ENCODE measurements at places on chromosomes 3 and 15.
A peak's percentile ranks its signal among the peaks of the same experiment; 100 is the strongest.

DNA sequence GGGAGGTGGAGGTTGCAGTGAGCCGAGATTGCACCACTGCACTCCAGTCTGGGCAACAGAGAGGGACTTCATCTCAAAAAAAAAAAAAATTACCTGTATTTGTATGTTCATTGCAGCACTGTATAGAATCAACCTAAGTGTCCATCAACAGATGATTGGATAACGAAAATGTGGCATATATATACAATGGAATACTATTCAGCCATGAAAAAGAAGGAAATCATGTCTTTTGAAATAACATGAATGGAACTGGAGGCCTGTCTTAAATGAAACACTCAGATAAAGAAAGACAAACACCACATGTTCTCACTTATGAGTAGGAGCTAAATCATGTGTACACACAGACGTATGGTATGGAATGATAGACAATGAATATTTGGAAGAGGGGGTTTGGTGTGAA lies 59.4 kb upstream of the MEF2A start:
- H3K27me3 ChIP-seq: no peaks in the 10 kb centered on the region
- no peak for DNase-seq
- H3K4me3 ChIP-seq: no peak overlapping the region
- no peaks in the 10 kb centered on the region for H3K36me3 ChIP-seq
- H3K4me1 ChIP-seq: no peaks in the 10 kb centered on the region
- H3K27ac ChIP-seq: no peak overlapping the region

DNA sequence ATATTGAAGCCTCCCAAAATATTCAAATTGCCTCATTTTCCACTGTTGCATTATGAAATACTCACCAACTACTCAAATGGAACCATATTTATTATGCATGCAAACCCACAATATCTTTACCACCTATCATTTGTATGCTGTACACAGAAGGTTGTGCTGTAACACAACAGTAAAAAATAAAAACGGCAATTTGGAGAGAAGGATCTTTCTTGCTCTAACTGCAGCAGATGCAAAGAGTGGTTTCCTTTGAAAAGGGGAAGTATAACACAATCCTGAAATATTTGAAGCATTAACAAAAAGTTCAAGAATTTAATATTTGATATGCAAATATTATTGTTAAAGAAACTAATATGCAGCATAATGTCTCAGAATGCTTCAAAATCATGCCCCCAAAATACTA lies 244.5 kb upstream of the SUCLG2 start:
- H3K4me1 ChIP-seq: no peaks in the 10 kb centered on the region
- H3K27ac ChIP-seq: no peak overlapping the region
- no peaks in the 10 kb centered on the region for H3K27me3 ChIP-seq
- no peaks in the 10 kb centered on the region for H3K36me3 ChIP-seq
- H3K4me3 ChIP-seq: no peak overlapping the region

GRCh38 chr3:25727316-25727715 lies 55.9 kb downstream of the NGLY1 start:
- H3K4me3 ChIP-seq: no peak overlapping the region
- H3K27me3 ChIP-seq: no peaks in the 10 kb centered on the region
- H3K4me1 ChIP-seq: no peaks in the 10 kb centered on the region
- DNase-seq: no peak
- 0 out of 2 replicates have a peak, but pooled peaks cover 2% of the 10 kb centered on the region for H3K36me3 ChIP-seq

GRCh38 chr3:168839653-168840052 lies 743.9 kb upstream of the GOLIM4 start:
- H3K27ac ChIP-seq: peak overlapping the region; percentile 28
- H3K4me1 ChIP-seq: peaks cover 1% of the 10 kb centered on the region
- no peak overlapping the region for H3K4me3 ChIP-seq
- H3K36me3 ChIP-seq: no peaks in the 10 kb centered on the region

DNA sequence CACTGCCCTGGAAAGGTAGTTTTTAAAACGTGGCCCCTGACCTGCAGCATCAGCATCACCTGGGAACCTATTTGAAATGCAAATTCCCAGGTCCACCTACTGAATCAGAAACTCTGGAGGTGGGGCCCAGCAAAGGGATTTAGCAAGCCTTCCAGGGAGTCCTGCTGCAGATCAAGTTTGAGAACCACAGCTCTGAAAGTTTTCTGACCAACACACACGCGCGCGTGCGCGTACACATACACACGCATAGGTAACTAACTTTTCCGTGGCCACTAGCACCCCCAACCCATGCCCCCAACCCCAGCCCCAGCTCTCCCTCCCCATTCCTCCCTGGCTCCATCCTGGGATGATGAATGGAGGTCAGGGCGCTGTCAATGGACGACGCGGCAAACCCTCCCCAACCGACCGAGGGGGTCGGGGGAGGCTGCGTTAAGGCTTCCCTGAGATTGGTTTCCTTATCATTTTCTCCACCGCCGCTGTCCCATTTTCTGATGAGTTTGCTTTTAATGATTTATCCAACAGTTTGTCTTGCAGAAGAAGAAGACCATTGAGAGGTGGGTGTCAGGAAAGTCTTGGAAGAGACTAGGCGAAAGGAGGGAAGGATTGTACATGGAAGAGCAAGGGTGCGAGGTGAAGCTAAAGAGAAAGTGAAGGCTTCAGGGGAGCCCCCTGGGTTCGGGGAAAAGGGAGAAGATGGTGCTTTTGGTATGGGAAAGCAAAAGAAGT lies 590 bp upstream of the BOC start:
- no peak overlapping the region for H3K27ac ChIP-seq
- H3K4me1 ChIP-seq: peaks cover 7% of the 10 kb centered on the region
- H3K27me3 ChIP-seq: peaks cover 12% of the 10 kb centered on the region
- no peaks in the 10 kb centered on the region for H3K36me3 ChIP-seq
- H3K4me3 ChIP-seq: peak overlapping the region; percentile 96

- no peaks in the 10 kb centered on the region for H3K27me3 ChIP-seq
- H3K27ac ChIP-seq: no peak overlapping the region
- H3K4me3 ChIP-seq: no peak overlapping the region
- no peaks in the 10 kb centered on the region for H3K36me3 ChIP-seq
Measured at GRCh38 chr15:88450125-88450798, 16.9 kb downstream of the MRPL46 start.

DNA sequence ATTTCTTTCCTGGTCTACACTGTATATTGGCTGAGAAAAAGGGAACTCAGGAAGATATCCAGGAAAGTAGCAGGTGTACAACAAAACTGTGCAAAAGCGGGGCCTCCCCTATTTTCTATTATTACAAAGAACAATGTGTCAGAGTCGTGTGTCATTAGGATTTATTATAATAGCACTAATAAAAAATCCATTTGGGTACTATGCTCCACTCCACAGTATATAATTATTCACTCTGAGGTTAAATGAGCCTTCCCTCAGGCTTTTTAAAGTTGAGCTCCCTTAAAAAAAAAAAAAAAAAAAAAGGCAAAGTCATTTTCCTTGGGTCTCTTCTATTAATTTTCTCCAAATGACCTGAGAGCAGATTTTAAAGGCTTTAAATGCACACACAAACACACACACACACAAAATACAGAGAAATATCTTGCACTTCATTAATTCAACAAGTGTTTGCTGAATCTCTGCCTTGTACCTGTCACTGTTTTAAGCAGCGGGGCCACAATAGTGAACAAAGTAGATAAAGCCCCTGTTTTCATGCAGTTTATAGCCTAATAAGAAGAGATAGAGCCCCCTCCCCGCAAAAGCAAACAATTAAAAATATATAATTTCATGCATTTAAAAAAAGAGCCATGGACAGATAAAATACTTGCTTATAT lies 1.3 kb upstream of the DPP8 start:
- DNase-seq: no peak
- no peaks in the 10 kb centered on the region for H3K36me3 ChIP-seq
- no peaks in the 10 kb centered on the region for H3K4me1 ChIP-seq
- no peaks in the 10 kb centered on the region for H3K27me3 ChIP-seq

DNA sequence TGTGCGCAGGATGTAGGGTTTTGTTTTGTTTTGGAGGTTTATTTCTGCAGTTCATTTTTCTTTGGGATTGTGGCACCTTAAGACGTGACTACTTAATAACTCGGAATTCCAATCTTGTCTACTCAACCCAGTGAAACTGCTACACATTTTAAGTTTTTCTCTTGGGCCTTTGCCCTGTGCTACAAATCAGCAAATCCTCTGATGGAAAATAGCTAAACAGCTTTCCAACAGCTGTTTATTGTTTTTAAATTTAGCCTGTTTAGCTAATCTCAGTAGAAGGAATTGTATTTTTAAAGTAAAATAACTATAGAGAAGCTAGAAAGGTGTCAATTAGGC lies 48.4 kb downstream of the OPA1 start:
- H3K27me3 ChIP-seq: no peaks in the 10 kb centered on the region
- H3K4me3 ChIP-seq: no peak overlapping the region
- no peak overlapping the region for H3K27ac ChIP-seq

DNA sequence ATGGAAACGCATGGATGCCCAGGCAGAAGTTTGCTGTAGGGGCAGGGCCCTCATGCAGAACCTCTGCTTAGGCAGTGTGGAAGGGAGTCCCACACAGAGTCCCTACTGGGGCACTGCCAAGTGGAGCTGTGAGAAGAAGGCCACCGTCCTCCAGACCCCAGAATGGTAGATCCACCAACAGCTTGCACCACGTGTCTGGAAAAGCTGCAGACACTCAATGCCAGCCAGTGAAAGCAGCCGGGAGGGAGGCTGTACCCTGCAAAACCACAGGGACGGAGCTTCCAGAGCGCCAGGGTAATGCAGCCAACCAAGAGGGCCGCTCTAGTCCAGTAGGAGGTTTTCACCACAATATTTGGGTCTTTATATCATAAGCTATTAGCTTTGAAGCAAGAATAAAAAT lies 97.1 kb upstream of the IQSEC1 start:
- DNase-seq: no peak
- no peak overlapping the region for H3K27ac ChIP-seq
- no peaks in the 10 kb centered on the region for H3K36me3 ChIP-seq
- H3K4me3 ChIP-seq: no peak overlapping the region
- 0 out of 2 replicates have a peak, but pooled peaks cover 2% of the 10 kb centered on the region for H3K4me1 ChIP-seq

- no peaks in the 10 kb centered on the region for H3K27me3 ChIP-seq
- no peaks in the 10 kb centered on the region for H3K4me1 ChIP-seq
- H3K27ac ChIP-seq: no peak overlapping the region
Measured at GRCh38 chr15:76936671-76937070, 5.1 kb downstream of the RCN2 start.

GRCh38 chr3:30324587-30324986 lies 281.8 kb upstream of the TGFBR2 start:
- H3K36me3 ChIP-seq: no peaks in the 10 kb centered on the region
- no peaks in the 10 kb centered on the region for H3K27me3 ChIP-seq
- no peaks in the 10 kb centered on the region for H3K4me1 ChIP-seq
- H3K27ac ChIP-seq: no peak overlapping the region
- H3K4me3 ChIP-seq: no peak overlapping the region

DNA sequence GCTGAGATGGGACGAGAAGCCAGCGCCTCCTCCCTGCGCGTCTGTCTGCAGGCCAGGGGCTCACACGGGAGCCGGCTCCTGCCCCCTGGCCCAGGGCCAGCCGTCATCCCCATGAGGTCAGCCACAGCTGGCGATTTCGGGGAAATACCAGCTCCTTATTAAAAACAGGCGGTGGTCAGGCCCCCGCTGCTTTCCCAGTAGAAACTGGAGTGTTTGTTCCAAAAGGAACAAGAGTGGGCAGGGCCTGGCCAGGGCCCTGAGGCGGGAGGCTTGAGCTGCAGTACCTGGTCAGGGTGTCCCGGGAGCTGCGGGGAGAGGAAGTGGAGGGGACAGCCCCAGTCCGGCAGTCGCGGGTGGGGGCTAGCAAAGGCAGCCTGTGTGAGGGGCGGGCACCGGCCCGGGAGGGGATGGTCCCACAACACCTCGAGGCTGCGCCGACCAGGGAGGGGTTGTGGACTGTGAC lies 17.8 kb downstream of the MYL3 start:
- no peaks in the 10 kb centered on the region for H3K36me3 ChIP-seq
- H3K27ac ChIP-seq: no peak overlapping the region
- peak overlapping the region; percentile 39 for H3K4me3 ChIP-seq
- peaks cover 5% of the 10 kb centered on the region for H3K4me1 ChIP-seq
- no peak for DNase-seq

DNA sequence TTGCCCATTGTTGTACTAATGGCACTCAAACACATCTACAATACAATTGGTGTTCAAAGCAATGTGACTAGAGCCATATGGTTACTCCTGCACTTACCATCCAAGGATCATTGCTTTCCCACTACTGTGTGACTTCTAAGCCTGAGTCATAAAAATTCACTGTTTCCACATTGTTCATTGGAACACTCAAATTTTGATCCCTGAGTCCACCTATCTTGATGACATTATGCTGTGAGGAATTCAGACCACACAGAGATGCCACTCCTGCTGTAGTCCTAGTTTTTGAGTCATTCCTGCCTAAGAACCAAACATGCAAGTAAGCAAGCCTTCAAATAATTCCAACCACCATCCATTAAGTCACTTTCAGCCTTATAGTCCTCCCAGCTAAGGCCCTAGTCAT lies 176.2 kb downstream of the EFHB start:
- no peak for DNase-seq
- no peaks in the 10 kb centered on the region for H3K4me1 ChIP-seq
- H3K4me3 ChIP-seq: no peak overlapping the region
- H3K27ac ChIP-seq: no peak overlapping the region
- no peaks in the 10 kb centered on the region for H3K36me3 ChIP-seq

DNA sequence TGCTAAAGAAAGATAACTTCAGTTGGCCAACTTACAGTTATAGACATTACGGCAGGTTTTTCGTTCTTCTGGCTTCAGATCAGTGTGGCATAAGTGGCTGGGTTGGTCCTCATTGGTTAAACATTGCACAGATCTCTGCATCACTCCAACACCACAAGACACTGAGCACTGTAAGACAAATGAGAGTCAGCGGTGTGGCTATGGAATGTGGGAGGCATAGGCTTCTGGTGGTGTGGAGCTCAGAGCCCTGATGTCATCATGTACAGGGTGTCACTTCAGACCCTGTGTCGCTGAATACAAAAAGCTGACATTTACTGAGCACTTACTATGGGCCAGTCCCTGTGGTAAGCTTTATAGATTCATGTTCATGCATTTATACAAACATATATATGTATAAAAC lies 146.0 kb downstream of the ADAMTS9 start:
- H3K4me1 ChIP-seq: no peaks in the 10 kb centered on the region
- no peaks in the 10 kb centered on the region for H3K27me3 ChIP-seq
- H3K36me3 ChIP-seq: no peaks in the 10 kb centered on the region
- no peak overlapping the region for H3K27ac ChIP-seq

GRCh38 chr3:133591271-133591742 lies 17.8 kb downstream of the CDV3 start:
- H3K27ac ChIP-seq: no peak overlapping the region
- DNase-seq: no peak
- H3K27me3 ChIP-seq: no peaks in the 10 kb centered on the region

DNA sequence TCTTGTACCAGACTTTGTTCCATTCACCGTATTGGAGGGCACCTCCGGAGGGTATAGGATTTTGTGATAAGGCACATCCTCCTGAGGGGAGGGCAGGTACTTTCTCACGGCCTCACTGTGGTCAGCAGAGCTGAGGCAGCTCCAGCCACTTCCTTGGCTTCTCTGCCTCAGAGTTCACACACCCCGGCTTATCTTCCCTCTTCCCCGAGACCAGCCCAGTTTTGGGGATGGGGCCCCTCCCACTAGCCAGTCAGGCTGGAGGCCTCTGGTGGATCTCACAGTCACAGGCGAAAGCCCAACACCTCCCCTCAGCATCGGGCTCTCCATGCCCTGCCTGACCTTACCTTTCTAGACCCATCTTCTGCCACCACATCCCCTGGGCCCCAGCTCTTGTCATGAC lies 316.2 kb upstream of the CTDSPL start:
- no peaks in the 10 kb centered on the region for H3K4me1 ChIP-seq
- H3K27me3 ChIP-seq: no peaks in the 10 kb centered on the region
- H3K4me3 ChIP-seq: no peak overlapping the region
- DNase-seq: no peak
- no peaks in the 10 kb centered on the region for H3K36me3 ChIP-seq
- H3K27ac ChIP-seq: no peak overlapping the region

Data from iPS DF 6.9 (cell line).